D721Med (cell line): ENCODE measurements at places on chromosomes 12 and 14.

DNA sequence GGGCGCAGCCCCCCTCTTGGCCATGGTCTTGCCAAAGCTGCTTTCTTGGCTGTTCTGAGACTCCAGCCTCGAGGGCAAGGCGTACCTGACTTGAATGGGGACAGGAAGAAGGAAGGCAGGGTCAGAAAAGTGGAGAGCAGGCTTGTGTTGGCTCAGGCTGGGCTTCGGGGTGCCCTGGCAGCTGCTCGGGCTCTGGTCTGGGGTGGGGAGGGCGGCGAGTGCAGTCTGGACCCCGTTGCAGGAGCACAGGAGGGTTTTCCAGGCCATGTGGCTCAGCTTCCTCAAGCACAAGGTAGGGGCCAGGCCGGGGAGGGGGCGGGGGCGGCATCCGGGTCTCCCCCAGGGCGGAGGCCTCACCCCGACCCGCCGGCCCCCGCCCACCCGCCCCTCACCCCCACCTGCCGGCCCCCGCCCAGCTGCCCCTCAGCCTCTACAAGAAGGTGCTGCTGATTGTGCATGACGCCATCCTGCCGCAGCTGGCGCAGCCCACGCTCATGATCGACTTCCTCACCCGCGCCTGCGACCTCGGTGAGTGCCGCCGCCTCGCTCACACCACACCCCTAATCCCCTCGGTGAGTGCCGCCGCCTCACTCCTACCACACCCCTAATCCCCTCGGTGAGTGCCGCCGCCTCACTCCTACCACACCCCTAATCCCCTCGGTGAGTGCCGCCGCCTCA lies 4.2 kb downstream of the NOC4L start:
- no peak for DNase-seq

GRCh38 chr12:87939182-87939581 lies 90.0 kb downstream of the C12orf50 start:
- no peak for DNase-seq

DNA sequence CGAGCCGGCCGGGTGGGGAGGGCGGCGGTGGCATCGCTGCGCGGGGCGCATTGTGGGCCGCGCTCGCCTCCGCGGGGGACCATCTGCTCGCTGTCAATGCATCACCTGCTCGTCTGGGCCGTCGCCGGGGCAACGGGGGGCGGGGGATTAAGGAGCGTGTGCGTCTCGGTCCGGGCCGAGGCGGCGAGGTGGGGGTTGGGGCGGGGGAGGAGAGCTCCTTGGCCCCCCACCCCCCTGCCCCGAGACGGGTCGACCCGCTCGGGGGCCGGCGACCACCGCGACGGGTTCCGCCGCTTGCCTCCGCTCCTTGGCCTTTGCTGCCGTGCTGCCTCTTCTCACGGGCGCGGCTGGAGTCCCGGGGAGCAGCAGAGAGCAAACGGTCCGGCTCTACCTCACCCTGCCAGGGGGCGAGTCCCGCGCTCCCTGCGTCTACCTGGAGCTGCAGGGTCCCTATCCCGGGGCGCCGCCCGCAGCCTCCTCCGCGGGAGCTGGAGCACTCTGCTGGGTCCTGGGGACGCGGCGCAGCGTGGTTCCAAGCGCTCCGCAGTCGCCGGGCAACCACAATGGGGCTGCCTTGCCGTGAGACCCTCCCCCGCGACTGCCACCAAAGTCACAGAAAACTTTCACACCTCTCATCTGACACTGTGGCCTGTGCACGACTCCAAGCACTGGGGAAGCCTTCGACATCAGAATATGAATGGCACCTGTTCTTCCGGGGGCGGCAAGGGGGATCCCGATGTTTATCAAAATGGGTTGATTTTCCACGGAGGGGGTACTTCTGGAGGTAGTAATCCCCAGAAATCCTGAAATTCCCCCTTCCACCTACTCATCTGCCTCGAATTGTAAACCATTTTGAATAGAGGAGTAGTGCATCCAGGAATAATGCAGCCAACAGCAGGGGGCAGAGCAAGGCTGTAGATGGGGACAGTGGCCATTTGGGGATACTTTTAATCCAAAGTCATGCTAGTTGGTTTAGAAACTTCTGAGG lies at the start of gene C12orf42:
C12orf42 (minus strand) TSS at position 500 of the 988 bp plus-strand sequence. CDS start 17,542 bp downstream, outside the sequence.
- DNase-seq = peak; percentile 37

GRCh38 chr14:64636208-64636979 lies 67.8 kb upstream of the PLEKHG3 start:
- peak; percentile 50 for DNase-seq

DNA sequence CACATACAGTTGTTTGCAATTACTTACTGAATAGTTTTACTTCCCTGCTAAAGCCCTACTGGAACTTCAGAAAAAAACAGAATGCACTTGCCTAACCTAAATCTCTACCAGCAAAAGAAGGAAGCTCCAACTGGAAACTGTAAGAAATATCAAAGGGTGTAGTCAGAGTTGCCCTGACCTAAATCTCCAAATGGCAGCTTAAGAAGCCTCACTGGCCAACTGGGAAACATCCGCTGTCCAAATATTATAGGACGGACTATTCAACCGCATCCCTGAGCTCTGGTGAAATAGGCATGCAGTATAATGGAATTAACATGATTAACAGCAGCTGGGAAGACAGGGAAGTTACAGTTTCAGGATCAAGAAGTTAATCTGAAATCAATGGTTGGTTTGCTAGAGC lies 24.3 kb downstream of the ANAPC7 start:
- peak; percentile 69 for DNase-seq

- DNase-seq = peak; percentile 29
Observed at GRCh38 chr12:109385339-109386058, 37.8 kb downstream of the MYO1H start.

DNA sequence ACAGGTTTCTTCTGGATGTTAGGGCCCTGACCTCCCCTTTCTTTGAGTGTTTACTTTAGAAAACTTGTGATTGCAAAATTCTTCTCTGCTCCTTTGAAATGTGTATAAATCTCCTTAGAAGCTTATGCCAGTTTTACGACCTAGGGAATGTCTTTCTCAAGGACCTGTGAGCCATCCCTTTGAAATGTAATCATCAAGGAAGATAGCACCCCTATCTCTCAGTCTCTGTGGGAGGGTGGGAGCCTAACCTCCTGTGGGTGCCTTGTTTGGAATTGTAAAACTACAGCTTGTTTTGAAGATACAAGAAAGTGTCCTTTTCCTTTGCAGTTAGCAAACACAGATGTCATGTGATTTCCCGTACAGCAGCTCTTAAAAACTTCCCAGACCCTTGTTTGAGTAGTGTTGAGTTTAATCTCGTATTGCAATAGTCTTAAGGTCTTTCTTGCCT lies 3.3 kb downstream of the OR10AD1 start:
- DNase-seq = no peak

GRCh38 chr12:113103756-113104450 lies 31.7 kb downstream of the RASAL1 start:
- DNase-seq = no peak

- DNase-seq = no peak
Observed at GRCh38 chr14:94009767-94010166, 12.7 kb downstream of the CCDC197 start.

DNA sequence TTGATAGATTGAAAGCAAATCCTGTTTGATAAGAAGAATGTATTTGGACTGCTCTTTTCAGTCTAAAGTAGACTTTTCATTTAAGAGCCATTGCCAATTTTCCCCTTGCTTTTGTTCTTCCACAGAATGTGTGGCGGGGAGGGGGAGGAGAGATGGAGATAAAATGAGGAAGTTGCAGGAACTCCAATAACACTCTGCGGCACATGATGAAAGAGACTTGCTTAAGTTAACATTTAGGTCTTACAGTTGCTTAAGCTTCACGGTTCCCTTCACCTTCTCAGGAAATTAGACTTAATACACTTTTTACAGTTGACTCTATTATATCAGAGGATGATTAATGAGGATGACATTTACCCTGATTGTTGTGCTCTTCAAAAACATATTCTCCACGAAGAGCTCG lies 537.3 kb downstream of the TMTC2 start:
- no peak for DNase-seq

- DNase-seq = no peak
Observed at GRCh38 chr12:65334521-65334920, 56.0 kb downstream of the MSRB3 start.

DNA sequence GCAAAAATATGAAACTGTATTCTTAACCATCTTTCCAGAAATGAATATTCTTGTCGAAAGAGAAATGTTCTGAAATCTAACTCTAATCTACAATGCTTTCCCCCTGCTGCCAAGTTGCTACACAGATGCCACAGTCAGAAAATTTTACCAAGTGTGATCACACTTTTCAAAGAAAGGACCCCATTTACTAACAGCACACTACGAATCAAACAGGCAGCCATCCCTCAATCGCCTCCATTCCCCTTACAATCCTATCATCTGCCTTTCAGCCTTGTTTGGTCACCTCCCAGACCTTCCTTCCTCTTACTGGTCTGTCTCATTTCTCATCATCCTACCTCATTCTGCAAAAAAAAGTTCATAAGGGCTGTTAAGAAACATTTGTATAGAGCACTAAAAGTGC lies 190.1 kb downstream of the MED13L start:
- DNase-seq = no peak

- DNase-seq = no peak
Observed at GRCh38 chr12:48336564-48336963, 14.2 kb downstream of the ZNF641 start.

DNA sequence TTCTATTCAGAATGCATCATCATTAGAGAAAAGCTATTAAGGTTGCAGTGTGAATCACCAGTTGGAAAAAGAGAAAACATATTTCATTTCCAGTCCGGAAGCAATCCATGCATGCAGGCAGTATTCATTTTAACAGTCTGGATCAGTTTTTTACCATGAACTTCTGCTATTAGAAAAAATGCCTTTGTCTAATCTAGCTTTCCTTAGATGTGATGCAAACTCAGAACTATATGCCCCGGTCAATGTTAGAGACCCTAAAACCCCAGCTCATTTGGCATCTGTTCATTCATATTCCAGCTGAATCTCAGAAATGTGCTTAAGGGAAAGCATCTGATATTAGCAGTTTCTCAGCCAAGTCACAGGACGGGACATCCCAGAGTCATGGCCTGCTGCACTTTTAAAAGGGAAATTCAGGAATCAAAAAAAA lies 8.5 kb downstream of the IRAK3 start:
- DNase-seq = no peak

- DNase-seq = no peak
Observed at GRCh38 chr12:55965240-55965639, 602 bp downstream of the PMEL start.

DNA sequence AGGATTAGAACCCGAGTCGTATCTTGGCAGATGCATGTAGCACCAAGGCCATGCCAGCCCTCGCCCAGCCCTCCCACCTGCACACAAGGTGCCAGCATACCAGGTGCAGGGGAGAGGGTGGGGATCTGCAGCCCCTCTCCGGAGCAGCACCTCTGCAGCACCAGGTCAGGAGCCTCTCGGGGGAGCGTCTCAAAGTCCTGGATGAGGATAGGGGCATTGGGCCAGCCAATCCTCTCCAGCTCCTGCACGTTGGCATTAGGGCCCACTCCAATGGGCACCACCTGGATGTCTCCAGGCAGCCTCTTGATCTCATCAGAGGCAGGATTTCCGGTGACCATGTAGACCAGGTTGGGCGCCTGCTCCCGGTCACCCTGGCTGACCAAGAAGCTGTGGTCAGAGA lies 73.2 kb upstream of the ANO2 start:
- no peak for DNase-seq

GRCh38 chr14:102928412-102929240 lies 6.2 kb downstream of the AMN start:
- DNase-seq = peak; percentile 96

DNA sequence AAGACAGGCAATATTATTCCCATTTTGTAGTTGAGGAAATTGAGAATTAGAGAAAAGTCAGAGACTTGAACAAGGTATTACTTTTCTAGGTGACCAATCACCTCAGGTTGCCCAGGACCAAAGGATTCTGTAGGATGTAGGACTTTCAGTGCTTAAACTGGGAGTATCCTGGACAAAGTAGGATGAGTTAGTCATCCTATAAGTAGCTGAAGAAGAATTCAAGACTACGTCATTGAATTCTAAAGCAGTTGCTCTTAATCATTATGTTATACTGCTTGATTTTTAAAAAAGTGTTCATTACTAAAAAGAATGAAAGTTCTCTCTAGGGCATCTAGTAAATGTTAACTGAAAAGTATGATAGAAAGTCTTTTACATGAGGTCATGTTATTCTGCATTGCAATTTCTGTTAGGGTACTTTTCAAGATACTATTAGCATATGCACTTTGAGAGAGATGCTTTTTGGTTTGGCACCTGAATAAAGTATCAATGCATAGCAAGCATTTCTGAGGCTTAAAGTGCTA lies 101.7 kb downstream of the RTN1 start:
- no peak for DNase-seq

- DNase-seq = no peak
Observed at GRCh38 chr12:108282676-108283075, 56.4 kb downstream of the CMKLR1 start.

GRCh38 chr12:107369006-107369405 lies 275.7 kb upstream of the CRY1 start:
- DNase-seq = no peak

GRCh38 chr12:54337280-54337842 lies 12.4 kb downstream of the COPZ1 start:
- DNase-seq = no peak

DNA sequence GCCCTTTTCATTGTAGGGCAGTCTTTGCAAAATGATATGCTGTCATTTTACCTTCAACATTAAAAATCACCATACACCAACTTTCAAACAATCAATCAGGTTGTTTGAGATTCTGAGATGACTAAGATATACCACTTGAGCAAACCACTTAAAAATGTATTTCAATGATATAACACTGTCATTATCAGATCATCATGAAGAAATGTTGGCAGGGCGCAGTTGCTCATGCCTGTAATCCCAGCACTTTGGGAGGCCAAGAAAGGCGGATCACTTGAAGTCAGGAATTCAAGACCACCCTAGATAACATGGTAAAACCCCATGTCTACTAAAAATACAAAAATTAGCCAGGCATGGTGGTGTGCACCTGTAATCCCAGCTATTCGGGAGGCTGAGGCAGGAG lies 13.0 kb upstream of the RHOJ start:
- DNase-seq = no peak

- DNase-seq = no peak
Observed at GRCh38 chr14:68401855-68402254, 391.0 kb downstream of the ZFP36L1 start.

- DNase-seq = peak; percentile 30
Observed at GRCh38 chr12:71392521-71393145, 47.0 kb upstream of the LGR5 start.

DNA sequence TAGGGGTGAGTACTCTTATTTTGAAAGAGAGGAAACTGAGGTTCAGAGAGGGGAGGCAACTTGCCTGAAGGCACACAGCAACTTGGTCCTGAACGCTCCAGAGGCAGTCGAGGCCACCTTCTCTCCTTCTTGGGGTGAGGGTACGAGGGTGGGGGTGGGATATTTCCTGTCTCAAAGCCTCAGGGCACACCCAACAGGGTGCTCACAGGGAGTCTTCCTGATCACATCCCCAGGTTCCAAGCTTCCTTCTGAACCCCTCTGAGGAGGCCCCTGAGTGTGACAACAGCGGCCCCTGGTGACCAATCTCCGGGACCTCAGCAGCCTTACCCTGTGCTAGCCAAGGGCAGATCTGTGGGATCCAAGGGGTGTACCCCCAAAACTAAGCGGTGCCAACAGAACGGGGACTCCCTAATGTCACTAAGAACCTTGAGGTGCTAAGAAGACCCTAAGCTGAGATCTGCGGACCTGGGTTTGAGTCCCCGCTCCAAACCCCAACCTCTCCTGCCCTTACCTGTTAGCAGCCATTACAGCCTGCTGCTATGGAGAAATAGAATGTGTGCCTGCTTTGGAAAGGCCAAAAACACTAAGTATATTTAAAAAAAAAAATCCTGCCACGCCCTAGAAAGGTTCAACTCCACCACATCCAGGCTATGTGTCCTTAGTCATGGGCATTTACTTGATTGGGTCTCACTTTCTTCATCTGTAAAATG lies 57.9 kb downstream of the TRPV4 start:
- DNase-seq = peak; percentile 75

- DNase-seq = peak; percentile 38
Observed at GRCh38 chr12:65742018-65743010, 82.0 kb upstream of the HMGA2 start.
